ENCODE measurements at places on chromosomes 13 and 19.

DNA sequence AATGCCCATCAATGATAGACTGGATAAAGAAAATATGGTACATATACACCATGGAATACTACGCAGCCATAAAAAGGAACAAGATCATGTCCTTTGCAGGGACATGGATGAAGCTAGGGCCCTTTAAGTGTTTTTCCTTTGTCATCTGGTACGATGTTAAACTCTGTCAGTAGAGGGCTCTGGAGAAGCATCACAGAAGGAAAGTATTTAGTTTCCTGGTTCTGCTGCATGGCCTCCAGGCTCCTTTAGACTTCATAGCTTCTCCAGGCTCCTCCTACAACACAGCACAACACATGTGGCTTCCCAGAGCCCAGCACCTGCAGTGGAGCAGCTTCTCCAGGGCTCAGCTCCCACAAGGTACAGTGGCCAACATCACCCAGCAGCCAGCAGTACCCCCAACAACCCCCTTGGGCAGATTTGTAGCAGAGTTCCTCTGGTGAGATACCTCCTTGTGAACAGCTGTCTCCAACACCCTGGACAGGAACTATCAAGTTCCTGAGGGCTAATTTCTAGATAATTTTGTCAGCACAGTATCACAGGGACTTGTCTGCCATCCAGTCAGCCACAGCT, 63.4 kb downstream of the KCTD12 start:
- no peak for DNase-seq

DNA sequence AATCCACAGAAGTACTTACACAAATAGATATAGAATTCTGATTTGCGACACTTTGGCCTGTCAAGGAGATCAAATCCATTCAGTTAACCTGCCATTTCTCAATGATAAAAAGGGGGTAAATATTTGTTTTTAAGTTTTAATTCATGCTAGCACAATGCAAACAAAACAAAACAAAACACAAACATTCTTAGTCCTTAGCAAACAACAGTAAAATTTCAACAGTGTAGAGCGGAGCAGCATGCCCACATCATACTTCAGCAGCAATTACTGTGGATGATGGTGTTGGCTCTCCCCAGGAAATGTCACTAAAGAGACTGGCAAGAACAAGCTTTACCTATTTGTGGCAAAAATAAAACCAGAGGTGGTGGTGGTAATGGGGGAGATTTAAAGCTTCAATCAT, 625.2 kb upstream of the PCDH20 start:
- no peak for DNase-seq

- no peak for DNase-seq
Observed at GRCh38 chr13:89113744-89114143, 1442.6 kb downstream of the SLITRK5 start.

DNA sequence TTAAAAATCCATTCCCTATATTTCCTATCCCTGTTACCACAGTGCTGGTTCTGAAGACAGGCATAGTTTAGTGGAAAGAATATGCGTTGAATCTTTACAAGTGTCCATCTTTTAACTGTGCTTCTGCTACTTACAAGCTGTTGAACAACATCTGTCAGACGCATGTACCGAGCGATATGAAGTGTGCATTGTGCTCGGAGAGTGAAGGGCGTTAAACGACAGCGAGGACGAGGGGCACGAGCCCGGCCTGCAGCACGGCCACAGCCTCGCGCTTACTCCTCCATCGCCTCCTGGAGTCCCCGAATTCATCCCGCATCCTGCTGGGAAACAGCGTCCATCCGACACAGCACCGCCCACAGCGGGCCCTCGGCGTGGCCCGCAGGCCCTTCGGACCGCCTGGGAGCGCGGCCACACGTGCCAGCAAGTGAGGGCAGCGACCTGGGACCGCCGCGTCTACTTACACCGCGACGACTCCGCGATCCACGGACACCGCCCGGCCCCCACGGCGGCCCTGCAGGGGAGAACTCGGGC, 514 bp downstream of the PCID2 start:
- DNase-seq, result peak; percentile 30

- no peak for DNase-seq
Observed at GRCh38 chr13:67557642-67558241, 327.6 kb upstream of the PCDH9 start.

DNA sequence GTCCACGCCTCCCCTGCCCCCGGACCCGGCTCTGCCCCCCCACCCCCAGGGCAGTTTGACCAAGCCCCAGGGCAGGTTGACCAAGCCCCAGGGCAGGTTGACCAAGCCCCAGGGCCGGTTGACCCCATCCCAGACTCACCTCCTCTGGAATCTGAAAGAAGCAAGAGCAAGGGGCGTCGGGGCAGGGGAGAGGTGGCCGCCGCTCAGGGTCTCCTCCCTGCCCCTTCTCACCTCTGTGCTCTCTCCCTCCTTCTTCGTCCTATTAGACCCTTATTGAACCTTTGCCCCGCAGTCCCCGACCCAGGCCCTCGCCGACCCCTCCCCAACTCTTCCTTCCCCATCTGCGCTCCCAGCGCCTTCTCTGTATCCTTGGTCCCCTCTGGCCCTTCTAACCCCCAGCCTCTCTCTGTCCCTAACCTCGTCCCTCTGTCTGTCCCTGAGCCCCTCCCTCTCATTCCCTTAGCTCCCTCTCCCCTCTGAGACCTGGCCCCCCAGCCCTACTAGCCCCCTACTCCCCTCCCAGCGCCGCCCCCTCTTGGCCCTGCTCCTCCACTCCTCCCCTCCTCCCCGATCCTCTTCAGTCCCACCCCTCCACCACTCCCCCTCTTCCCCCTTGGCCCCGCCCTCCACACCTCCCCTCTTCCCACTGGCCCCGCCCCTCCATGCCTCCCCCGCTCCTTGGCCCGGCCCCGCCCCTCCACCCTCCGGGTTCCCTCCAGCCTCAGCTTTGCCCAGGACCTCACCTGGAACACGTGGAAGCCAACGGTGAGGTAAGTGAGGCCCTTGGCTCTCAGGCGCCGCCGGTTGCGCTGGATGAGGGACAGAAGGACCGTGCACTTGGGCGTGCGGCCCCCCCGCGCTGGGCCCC, 7.6 kb downstream of the CAPN12 start:
- DNase-seq, result peak; percentile 23

- no peak for DNase-seq
Observed at GRCh38 chr13:74795526-74795925, 661.3 kb upstream of the KLF12 start.

- no peak for DNase-seq
Observed at GRCh38 chr13:19154843-19155242, 26.8 kb downstream of the TUBA3C start.

- DNase-seq, result no peak
Observed at GRCh38 chr13:73275163-73275562, 216.4 kb downstream of the KLF5 start.

All from NCI-H1105 (cell line).